Stimulated activated CD4-positive, alpha-beta T cell treated with anti-CD3 and anti-CD28 coated beads, Interleukin-15, amount 100 ng/mL, for 48 hours (primary cell): ENCODE measurements at places on chromosomes 13 and 19.

DNA sequence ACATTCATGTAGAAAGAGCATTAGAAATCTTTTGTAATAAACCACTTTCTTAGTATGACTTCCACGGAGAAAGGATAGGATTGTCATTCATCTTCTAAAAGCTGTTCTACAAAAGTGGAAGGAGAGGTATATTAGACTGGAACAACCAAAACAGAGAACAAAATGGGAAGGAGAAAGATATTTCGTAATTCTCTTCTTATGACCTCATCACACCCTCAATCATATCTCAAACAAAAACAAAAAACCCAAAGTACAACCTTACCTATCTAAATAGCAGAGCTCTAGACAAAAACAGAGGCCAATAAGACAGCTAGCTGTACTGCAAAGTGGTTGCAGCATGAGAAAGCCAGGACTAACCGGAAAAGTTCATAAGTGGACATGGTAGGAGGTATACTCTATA is 46.3 kb downstream of the DACH1 start:
- DNase-seq: no peak

GRCh38 chr19:54002495-54003315 is 11.3 kb downstream of the CACNG6 start:
- DNase-seq: no peak

- no peak for DNase-seq
Observed at GRCh38 chr13:97885641-97886040, 67.8 kb upstream of the IPO5 start.

GRCh38 chr19:34430738-34431625 is 2.8 kb downstream of the UBA2 start:
- no peak for DNase-seq

DNA sequence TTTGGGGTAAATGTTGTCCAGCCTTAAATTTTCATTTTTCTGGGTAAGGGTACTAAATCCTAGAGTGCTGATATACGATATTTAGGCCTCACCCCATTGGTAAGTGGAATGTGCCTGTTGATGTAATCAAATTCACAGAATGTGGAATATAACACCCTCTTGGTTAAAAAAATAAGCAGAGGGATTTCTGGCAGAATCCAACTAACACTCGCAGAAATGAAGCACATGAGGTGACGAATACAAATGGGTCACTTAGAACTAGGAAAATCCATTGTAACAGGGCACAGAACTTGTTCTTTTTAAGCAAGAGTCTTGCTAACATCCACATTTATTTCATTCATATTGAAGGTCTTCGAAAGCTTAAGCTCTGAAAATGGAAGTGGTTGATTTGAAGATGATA is 320.3 kb downstream of the SHISA2 start:
- no peak for DNase-seq

GRCh38 chr13:88014527-88014926 is 343.4 kb downstream of the SLITRK5 start:
- DNase-seq: no peak

DNA sequence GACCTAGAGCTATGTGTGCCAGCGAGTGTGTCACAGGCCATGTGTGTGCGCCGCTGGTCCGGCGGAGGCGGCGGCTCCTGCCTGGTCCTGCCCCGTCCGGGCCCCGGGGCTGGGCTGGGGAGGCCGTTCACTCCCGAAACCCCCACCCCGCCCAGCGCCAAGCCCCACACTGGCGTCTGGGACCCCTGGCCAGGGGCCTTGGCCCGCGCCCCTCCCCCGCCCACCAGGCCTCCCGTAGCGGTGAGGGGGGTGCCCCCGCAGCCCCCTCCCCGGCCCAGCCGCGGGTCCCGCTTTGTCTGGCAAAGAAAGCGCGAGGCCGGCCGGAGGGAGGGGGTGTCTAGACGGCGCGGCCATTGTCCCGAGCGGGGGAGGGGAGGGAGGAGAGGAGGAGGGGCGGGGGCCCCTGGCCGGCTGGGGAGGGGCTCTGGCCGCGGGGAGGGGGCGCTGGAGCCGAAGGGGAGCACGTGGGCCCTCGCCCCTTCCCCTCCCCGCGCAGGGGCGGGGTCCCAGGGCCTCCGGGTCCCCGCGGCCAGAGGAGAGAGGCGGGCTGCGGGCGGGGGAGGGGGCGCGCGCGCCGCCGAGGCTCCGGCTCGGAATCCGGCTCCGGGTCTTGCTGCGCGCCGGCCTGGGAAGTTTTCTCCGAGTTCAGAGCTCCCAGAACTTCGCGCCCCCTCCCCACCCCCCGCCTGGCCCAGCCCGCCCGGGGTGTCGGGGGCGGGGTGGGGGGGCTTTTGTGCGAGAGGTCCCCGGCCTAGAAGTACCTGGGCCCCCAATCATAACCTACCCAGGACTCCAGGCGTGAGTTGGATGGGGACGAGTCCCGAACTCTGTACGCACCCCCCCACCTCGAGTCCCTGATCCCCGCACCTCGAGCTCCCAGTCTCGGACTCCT is 888 bp downstream of the NOTCH3 start:
- no peak for DNase-seq

DNA sequence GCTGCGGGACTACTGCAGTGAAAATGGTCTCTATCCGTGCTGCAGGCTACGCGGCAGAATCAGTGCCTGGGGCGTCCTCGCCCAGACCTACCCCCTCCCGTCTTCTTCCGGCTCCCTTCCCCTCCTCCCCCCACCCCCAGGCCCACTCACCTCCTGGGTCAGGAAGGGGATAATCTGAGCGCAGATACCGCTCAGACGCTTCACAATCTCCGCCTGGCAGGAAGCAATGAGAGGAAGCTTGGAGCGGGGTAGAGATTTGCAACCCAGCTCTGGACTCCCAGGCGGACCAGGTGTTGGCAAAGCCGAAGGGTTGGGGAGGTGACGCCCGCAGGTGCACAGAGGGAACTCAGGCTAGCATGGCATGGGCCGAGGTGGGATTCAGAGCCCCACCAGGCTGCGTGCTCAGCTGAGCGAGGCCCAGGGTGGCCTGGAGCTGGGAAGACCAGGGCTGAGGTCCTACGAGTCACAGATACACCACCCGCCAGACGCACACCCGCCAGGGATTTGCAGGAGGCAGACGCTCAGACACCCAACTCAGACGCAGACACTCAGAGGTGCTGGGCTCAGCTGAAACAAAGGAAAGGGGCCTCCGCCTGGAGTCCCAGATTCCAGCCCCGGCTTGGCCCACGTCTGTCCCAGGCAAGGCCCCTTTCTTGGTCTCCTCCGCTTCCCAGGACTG is 4.1 kb downstream of the TLE2 start:
- DNase-seq: no peak

- DNase-seq: no peak
Observed at GRCh38 chr19:49418511-49418910, 4.7 kb downstream of the PTH2 start.

DNA sequence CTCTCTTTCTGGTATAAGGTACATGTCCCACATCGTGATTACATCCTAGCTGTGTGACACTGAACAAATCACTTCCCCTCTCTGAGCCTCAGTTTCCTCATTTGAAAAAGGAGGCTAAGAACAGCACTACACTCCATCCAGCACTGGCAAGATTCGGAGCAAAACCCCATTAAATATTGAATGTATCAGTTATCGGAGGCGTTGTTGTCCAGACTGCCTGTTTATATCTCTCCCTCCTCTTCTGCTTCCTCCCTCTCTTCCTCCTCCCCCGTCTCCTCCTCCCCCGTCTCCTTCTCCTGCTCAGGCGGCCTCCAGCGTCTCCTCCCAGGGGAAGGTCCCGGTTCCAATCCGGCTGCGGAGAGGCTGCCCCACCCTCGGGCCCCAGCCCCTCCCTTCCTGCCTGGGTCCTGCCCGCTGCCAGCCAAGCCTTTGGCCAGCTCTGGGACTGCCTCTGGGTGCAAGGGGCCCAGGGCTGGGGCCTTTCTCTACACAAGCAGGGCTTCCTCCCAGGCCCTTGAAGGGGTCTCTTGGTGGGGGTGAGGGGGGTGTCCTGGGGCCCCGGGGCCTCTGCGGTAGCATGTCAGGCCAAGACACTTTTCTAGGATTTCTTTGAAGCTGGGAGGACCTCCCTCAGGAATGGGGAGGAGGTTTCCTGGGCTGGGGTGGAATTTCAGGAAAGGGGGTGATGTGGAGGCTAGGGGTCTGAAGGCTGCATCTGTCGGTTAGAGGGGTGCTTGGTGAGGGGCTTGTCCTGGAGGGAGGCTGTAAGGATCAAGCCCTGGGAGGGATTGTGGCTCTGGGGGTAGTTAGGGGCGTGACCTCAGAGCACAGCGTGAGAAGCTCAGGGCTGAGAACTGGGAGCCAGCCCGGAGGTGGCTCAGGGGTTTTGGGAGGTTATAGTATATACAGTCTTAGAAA is 1.9 kb downstream of the RRAS start:
- DNase-seq: no peak

DNA sequence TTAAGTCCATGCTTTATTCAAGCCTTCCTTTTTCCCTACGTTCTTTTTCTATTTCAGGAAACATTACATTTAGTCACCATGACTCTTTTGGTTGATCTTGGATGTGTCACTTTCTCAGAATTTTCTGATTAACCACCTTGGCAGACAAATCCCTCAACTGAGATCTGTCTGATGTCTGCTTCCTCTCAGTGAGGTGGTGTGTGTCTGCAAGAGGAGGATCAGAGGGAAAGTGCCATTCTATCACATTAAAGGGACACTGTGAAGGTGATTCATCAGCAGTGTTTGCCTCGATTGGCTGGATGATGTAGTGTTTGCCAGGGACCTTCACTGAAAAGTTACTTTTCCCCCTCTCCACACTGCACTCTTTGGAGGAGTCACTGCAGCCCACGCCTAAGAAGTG is 3.0 kb upstream of the CCNP start:
- DNase-seq: no peak

GRCh38 chr13:46771693-46772092 is 25.3 kb downstream of the ESD start:
- no peak for DNase-seq

DNA sequence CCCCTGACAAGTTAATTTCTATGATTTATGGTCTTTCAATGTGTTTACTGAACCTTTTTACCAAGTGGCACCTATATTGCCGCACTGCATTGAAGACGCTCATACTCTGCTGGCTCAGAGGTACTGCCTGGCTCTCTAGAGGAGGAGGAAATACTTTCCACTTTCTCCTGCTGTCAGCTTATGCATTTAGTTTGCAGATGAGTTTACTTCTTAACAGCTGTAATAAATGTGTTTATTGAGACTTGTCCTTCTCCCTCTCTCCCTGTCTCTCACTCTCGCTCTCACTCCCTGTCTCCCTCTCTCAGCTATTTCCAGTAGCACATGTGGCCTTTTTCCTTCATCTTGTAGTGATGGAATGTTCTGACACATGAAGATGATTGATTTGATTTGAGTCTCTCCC is 60.3 kb upstream of the SPATA13 start:
- DNase-seq: no peak

DNA sequence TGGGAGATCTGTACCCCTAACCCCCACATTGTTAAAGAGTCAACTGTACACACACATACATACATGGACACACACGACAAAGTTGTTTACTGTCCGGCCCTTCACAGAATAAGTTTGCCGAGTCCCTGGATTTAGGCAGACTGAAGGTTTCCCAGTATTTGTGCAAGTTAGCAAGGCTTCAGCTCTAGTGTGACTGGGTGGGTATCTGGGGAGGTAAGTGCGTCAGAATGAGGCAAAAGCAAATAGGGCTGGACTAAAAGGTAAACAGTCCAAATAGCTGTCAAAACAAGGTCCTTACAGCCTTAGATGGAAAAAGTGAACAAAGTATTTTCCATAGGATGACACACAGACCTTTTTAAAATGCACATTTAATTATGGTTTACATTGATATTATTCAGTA is 228.4 kb upstream of the UFM1 start:
- DNase-seq: no peak

DNA sequence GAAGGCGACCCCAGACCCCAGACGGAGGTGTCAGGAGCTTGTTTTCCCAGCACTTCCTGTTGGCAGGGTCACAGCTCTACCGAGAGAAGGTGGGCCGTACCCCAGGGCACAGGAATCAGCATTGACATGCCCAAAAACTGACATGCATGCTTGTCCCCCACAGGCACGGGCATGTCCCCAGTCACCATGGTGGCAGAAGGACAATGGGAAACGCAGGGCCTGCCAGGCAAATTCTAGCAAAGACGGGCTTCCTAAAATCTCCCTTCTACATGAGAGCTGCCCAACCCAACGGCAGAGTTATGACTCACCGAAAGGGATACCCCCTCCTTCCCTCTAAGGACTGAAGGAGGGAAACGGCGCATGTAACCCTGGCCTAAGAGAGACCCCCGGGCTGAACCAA is 18.5 kb downstream of the TSHZ3 start:
- DNase-seq: no peak

- DNase-seq: no peak
Observed at GRCh38 chr19:784541-784940, 12.7 kb upstream of the PTBP1 start.

- DNase-seq: no peak
Observed at GRCh38 chr13:52405767-52406494, at the start of gene THSD1. THSD1 (minus strand) TSS chr13:52406172; CDS start chr13:52402600, 3,572 bp downstream.

DNA sequence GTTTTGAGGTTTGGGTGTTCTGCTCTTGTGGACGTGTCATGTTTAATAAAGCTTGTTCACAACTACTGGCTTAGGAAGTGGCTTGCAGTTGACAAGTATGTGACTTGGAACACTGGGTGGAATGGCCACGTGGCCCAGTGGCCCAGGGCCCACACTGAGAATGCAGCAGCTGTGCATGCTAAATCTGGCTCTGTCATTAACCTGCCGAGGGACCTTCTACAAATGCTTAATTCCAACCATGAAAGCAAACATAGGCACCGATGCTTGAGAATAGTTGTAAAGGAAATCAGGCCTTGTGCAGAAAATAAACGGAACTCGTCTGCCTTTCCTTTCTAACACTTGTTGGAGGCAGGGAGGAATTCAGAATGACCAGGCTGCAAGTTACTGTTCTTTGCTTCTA is 11.6 kb upstream of the CLDN10 start:
- no peak for DNase-seq

- no peak for DNase-seq
Observed at GRCh38 chr13:49821216-49822009, 28.9 kb upstream of the KPNA3 start.

GRCh38 chr13:21074546-21074945 is 13.2 kb upstream of the LATS2 start:
- DNase-seq: no peak

GRCh38 chr13:39781381-39781780 is 125.9 kb downstream of the COG6 start:
- DNase-seq: no peak

DNA sequence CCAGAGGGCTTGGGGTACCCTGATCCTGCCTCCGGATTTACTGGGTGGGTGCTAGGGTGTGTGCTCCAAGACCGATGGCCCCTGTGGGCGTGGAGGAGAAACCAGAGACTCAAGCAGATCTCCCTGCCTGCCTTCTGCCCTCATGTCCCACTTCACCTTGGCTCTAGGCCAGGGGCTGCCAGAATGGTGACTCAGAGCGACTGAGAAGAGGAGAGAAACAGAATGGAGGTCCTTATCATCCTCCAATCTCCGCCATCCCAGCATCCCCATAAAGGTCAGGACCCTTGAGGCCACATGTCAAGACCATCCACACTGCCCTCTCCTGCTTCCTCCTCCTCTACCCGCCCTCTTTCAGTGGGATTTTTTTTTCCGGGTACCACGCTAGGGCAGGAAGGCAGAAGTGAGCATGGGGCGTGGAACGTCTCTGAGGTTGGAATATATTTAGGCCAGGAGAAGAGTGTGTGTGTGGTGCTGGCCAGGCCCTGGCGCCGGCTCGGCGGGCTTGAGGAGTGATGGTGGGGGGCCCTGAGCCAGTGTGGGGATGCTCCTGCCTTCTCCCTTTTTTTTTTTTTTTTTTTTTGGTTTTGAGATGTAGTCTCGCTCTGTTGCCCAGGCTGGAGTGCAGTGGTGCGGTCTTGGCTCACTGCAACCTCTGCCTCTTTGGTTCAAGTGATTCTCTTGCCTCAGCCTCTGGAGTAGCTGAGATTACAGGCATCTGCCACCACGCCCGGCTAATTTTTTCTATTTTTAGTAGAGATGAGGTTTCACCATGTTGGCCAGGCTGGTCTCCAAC is 22.3 kb downstream of the IER2 start:
- DNase-seq: peak; percentile 77
